ENCODE measurements at places on chromosomes 5 and 9.

GRCh38 chr5:132771503-132771998 is 5.5 kb downstream of the SEPTIN8 start:
- peak; percentile 64 for DNase-seq

- DNase-seq, result peak; percentile 62
Observed at GRCh38 chr5:32710550-32711361, at the start of gene NPR3. Gene NPR3, plus strand, starts transcription at chr5:32711321. Its CDS starts 456 bp downstream, at chr5:32711777.

GRCh38 chr5:126354012-126354857 is 69.0 kb upstream of the GRAMD2B start:
- peak; percentile 99 for DNase-seq

GRCh38 chr5:57447658-57448057 is 35.0 kb downstream of the ACTBL2 start:
- peak; percentile 80 for DNase-seq

- no peak for DNase-seq
Observed at GRCh38 chr5:88682131-88682530, 200.9 kb downstream of the MEF2C start.

GRCh38 chr9:96417661-96418082 is 498 bp downstream of the ZNF367 start:
- peak; percentile 3 for DNase-seq

- DNase-seq, result peak; percentile 74
Observed at GRCh38 chr9:136847088-136847825, 2.0 kb upstream of the PHPT1 start.

DNA sequence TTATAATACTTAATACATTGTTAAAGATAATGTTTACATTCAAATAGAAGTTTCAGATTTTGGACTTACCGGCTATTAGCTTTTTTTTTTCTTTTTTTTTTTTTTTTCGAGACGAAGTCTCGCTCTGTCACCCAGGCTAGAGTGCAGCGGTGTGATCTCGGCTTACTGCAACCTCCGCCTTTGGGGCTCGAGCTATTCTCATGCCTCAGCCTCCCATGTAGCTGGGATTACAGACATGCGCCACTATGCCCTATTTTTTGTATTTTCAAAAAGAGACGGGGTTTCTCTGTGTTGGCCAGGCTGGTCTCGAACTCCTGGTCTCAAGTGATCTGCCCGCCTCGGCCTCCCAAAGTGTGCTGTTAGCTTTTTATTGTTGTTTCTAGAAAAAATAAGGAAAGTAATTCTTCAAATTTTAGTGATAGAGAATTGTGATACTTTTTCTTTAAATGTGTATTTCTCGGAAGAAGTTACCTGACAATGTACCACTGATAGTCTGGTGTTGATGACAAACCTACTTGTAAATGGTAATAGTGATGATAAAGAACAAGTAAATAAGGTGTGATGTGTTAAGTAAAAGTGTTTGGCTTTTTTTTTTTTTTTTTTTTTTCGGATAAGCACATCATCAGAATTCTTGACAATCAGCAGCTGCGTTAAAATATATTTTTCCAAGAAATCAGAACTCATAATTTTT is 2.7 kb downstream of the CDC42SE2 start:
- no peak for DNase-seq

DNA sequence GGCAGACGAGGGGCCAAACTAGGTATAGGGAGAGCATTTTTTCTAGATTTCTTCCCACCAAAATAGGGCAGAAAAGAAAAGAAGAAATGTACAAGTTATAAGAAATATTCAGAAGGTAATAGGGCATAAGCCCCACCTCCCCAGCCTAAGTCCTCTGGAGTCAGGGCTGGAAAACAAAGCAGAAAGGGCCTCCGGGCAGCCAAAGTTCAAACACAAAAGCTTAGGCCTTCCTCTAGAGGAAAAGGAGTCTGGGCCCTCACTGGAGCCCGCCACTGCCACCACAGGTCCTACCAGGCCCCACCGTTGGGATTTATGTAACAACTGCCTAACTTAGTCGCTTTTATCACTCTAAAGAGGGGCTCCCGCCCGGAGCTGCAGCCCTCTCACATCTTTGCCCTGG is 27.6 kb downstream of the TBC1D2 start:
- no peak for DNase-seq

GRCh38 chr9:105282870-105283621 is 38.6 kb downstream of the SLC44A1 start:
- DNase-seq, result no peak

DNA sequence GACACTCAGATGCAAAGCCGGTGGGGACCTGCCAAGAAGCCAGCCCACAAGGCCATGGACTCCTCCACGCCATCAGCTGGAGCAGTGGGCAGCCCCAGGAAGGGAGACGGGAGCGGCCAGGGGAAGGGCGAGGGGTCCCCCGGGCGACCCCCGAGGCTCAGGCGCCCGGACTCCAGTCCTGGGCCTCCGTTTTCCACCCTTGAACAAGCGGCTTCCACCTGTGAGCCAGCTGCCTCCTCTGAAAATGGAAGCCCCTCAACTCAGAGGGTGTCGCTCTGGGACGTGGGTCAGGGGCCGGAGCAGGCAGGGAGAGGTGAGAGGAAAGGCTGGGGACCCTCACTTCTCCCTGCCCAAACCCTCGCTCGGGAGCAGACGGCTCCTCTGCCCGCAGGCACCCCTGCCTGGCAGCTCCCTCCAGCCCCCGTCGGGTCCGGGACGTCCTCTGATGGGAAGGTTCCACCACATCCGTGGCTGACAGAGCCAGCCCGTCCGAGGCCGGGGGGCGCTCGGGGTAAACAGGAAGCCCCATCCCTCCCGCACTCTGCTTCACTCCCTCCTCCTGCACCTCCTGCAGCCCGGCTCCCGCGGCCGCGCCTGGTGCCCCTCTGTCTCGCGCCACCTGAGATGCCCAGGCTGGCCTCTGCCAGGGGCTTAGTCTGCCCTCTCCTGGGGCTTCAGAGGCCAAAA is 3.7 kb upstream of the EGFL7 start:
- DNase-seq, result no peak

DNA sequence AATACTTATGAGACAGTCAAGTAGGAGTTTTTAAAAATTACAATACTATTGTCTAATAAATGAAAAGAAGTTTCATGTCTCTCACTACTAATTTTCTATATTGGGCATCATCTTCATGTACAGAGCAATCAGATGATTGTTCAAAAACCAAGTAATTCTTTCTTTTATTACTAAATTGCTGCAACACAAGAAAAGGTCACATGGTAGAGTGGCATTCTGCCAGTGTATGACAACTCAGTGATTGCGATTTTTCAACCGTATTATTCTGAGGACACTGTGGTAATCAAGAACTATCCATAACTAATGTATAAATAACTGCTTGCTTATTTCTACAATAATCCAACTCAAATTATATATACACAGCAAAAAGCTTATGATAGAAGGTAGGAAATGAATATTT is 96.7 kb upstream of the GRHPR start:
- no peak for DNase-seq

DNA sequence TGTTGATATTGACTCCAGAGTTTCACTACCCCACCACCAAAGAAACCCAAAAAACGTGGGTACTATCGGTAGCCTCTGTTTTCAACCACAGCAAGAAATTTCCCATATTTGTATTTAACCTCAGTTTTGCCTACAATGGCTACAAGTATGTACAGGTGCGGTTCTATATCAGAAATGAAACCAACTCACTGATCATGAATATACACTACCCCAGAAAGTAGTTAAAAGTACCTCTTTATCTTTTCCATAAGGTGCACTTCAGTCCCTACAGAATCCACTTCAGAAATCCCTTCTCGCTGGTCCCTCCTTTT is 140.6 kb upstream of the SLC12A2 start:
- DNase-seq, result no peak

DNA sequence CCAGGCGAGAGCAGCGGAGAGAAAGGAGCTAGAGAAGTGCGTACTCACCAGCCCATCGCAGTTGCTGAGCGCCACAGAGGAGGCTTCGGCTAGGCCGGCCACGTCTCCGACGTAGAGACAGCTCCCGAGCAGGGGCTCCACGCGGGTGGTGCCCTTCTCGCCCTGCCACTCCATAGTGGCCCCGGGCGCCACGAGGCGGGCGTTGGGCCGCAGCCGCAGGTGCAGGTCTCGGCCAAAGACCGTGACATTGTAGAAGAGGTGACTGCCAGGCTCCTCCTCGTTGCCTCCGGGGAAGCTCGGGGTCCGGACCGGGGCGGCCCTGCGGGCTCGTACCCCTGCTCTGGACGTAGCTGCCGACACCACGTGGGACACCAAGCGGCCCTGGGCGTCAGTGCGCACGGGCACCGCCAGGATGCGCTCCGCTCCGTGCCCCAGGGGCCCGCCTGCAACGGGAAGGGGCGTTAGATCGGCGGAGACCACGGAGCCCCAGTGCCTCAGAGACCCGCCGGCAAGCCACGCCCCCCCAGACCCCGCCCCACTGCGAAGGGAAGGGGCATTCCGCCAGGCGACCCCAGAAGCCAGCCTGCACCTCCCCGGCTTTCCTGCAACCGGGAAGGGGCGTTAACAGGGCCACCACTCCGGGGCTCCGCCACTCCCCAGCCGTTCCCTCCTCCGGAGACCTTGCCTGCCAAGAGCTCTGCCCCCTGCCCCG is 1.4 kb downstream of the ADAMTS2 start:
- DNase-seq, result peak; percentile 64

DNA sequence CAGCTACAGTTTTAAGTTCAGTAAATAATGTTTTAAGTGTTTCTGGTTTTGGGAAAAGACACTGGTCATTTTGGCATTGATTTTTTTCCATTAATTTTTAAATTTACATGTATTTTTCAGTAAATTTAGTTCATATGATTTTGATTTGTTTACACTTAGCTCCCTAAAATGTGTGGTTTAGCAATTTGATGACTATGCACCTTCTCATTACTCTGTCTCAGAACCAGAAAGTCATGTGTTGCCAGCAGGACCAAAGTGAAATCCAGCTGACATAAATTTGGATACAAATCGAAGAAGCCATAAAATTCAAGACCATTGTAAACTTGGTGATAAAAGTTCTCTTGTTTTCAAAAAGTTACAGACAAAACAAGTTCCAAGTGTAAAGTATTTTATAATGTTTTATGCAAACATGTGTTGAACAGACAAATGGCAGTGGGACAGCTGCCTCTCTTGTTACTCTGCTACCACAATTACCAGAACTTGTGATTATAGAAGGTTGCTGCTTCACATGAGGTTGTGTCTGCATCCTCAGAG is 354.8 kb downstream of the NR2F1-AS1 start:
- DNase-seq, result no peak

DNA sequence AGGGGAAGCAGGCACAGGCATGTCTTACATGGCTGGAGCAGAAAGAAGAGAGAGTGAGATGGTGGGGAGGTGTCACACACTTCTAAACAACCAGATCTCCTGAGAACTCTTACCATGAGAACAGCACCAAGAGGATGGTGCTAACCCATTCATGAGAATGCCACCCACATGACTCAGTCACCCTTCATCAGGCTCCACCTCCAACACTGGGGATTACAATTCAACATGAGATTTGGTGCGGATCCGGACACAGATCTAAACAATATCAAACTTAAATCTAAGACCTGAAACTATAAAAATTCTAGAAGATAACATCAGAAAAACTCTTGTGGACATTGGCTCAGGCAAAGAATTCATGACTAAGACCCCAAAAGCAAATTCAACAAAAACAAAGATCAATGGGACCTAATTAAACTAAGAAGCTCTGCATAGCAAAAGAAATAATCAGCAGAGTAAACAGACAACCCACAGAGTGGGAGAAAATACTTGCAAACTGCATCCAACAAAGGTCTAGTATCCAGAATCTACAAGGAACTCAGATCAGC is 65.4 kb downstream of the SPATA31C2 start:
- DNase-seq, result peak; percentile 14

DNA sequence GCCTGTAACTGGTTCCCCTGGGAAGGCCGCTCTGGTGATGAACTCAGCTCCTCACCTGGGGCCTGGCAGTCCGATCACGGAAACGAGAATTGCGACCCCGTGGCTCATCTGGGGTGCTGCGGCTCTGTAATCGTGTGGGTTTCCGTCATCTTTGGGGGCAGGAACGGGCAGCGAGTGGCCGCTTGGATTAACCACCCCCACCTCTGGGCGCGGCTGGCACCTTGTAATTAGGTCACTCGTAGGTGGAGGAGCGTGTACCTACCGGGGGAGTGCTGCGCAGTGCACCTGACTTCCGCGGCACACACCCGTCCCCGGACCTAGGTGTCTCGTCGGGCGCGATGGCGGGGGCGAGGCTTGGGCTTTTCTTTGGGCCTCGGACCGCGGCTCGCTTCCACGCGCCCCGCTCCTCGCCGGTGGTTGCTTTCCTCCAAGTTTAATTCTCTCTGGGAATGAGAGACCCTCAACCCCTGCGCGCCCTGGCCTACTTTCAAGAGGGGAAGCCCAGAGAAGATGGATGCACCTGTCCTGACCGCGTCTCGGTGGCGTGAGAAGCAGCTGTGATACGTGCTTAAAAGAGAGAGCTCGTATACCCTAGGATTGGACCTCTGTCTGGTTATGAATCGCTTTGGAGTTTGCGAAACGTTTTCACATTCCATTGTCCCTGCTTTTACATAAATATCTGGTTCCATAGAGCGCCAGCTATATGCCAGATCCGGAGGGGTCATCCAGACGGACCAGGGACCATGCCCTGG is 744 bp upstream of the PPP2CA start:
- DNase-seq, result no peak

GRCh38 chr5:148403344-148403743 is 19.6 kb downstream of the FBXO38 start:
- no peak for DNase-seq

GRCh38 chr5:151461312-151461711 is 13.9 kb downstream of the SLC36A1 start:
- DNase-seq, result no peak

DNA sequence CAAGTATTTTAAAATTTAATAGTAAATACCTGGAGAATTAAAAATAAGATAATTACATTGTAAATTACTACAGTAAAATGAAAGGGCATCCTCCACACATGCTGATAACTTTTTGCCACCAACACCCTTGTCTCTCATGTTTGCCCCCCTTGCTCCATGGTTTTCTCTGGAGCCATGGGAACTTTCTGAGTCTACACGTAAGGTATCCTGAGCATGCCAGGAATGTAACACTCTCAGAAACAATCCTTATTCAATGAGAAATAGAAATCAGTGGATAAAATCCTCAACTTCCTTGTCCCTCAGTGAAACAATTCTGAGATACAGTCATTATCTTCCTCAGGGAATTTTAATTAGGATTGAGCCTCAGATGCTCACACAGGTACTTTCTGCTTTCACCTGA is 108.9 kb downstream of the IZUMO3 start:
- DNase-seq, result peak; percentile 67

DNA sequence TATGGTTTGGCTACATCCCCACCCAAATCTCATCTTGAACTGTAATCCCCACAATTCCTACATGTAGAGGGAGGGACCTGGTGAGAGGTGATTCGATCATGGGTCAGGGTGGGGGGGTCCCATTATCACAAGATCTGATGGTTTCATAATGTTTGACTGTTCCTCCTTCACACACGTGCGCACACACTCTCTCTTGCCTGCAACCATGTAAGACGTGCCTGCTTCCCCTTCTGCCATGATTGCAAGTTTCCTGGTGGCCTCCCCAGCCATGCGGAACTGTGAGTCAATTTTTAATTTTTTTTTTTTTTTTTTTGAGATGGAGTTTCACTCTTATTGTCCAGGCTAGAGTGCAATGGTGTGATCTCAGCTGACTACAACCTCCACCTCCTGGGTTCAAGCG is 27.0 kb downstream of the FAM169A start:
- DNase-seq, result no peak
